ENCODE measurements at places on chromosomes 12 and 14.

DNA sequence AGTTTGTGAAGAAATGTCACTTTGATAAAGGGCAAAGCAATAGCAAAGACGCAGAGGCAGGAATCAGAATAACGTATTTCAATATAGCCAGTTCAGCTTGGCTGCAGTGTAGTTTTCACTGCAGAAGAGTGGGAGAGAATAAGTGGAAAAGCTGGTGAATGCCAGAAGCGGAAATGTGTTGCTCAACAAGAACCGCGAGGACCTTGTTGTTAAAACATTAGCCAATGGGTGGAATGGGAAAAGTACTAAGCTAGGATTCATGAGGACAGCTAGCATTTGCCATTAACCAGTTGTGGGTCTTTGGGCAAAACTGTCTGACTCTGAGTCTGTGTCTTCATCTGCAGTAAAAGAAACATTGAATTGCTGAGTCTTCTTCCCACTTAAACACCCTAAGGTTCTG lies 292.9 kb upstream of the GRIP1 start:
- no peak for DNase-seq

- peak; percentile 27 for DNase-seq
These were observed 82.8 kb upstream of the PLEKHG7 start for GRCh38 chr12:92619730-92620684.

- no peak for DNase-seq
These were observed 56.8 kb upstream of the LRRK2 start for GRCh38 chr12:40168001-40168400.

DNA sequence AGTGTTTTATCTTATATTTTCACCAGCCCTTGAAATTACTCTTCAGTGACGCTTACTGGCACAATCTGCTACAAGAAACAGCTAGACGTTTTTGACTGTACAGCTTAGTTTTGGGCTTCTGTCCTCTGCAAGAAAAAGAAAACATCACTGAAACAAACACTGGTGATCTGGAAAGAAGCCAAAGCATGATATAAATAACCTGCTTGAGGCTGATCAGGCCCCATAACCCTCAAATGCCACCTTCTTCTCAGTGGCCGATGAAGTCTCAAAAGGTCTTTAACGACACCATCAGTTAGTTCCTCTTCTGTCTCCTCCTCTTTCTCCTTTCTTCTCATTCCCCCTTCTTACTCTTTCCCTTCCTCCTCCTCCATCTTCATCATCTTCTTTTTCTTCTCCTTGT lies 942.3 kb upstream of the TMEM132C start:
- no peak for DNase-seq

DNA sequence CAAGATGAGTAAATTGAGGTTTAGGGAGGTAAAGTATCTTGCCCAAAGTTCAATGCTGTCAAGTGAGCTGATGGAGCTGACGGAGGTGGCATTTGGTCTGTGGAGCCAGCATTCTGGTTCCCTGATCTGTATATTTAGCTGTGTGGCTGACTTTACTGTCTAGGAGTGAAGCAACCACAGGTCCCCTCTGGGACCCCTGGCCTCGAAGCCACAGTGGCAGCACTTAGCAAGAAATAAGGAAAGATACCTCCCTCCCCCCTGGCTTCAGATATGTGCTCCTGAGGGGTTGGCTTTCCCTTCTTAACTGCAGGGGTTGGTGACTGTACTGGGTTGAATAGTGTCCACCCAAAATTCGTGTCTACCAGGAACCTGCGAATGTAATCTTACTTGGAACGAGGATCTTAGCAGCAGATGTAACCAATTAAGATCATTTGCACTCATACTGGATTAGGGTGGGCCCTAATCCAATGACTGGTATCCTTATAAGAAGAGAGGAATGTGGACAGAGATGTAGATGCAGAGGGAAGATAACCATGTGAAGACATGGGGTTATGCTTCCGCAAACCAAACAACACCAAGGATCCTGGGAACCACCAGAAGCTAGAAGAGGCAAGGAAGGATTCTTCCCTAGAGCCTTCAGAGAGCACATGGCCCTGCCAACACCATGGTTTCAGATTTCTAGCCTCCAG lies 2.0 kb upstream of the ACVR1B start:
- DNase-seq: no peak

GRCh38 chr14:104939666-104940410 lies 15.2 kb downstream of the PLD4 start:
- no peak for DNase-seq

DNA sequence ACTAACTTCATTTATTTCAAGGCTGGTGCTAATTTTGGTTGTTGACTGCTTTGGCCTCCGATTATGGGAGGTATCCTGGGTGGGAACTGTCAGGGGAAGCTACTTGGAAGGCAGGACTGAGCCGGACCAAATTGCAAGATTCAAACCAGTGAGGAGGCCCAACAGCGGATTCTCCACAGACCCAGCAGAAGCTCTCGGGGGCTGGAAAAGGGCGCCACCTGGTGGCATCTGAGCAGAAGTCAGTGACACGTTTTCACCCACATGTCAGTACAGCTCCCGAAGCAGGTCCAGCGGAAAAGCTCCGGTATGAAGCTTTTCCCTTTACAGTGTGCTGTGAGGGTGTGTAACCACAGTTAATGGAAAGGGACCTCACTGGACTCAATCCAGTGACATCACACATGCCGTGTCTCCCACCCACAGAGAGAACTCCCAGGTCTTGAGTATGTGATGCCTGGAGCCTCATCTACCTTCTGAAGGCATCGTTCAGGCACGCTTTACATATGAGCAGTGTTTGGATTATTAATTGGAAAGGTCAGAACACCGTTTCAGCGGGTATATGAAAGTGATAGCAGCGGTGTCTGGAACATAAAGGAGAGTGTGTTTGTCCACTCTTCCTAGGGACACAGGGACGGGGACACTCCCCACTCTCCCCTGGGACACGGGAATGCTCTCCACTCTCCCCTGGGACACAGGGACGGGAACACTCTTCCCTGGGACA lies 3.6 kb upstream of the P2RX2 start:
- DNase-seq: peak; percentile 93

DNA sequence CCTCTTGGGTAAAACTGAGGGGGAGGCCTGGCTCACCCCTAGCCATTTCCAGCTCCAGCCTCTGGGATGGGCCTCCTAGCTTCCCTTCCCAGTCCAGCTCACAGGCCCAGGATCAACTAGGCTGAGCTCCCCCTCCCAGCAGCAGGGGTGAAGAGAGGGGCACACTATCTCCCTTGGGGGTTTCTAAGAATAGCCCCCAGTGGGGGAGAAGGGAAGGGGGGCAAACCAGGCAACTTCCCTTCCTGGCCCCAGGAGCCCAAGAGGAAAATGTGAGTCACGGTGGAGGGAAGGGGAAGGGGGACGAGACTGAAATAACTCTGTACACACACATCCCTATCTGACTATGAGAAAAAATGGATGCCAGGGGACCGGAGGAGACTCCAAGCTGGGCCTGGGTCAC lies 9.0 kb downstream of the ADCY6 start:
- peak; percentile 85 for DNase-seq

DNA sequence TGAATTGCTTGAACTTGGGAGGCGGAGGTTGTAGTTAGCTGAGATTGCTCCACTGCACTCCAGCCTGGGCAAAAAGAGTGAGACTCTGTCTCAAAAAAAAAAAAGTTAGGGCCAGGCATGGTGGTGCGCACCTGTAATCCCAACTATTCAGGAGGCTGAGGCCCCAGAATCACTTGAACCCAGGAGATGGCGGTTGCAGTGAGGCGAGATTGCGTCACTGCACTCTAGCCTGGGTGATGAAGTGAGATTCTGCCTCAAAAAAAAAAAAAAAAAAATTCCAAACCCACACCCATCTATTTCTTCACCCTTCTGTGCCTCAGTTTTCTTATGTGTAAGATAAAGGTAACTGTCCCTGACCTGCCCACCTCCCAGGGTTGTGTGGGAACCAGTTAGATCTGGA lies 11.0 kb upstream of the MLXIP start:
- DNase-seq: no peak

DNA sequence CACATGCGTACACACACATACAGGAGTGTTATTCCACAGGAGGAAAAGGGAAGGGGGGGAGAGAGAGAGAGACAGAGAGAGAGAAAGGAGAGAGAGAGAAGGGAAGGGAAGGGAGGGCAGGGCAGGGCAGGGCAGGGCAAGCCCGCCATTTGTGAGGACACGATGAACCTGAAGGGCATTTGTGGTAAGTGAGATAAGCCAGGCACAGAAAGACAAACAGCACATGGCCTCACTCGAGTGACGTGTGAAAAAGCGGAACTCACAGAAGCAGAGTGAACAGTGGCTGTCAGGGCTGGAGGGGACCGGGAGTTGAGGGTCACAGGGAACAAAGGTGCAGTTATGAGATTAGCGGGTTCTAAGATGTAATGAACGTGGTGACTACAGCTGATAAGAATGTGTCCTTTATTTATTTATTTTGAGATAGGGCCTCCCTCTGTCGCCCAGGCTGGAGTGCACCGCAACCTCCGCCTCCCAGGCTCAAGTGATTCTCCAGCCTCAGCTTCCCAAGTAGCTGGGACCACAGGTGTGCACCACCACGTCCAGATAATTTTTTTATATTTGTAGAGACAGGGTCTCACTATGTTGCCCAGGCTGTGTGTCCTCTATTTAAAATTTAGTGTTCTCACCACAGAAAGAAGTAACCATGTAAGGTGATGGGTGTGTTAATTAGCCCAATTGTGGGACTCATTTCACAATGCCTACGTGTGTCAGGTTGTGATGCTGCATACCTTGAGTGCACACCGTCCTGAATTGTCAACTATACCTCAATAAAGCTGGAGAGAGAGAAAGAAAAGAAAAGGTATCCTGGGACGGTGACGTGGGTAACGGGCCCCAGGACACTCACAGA lies 18.7 kb upstream of the FBRSL1 start:
- no peak for DNase-seq

DNA sequence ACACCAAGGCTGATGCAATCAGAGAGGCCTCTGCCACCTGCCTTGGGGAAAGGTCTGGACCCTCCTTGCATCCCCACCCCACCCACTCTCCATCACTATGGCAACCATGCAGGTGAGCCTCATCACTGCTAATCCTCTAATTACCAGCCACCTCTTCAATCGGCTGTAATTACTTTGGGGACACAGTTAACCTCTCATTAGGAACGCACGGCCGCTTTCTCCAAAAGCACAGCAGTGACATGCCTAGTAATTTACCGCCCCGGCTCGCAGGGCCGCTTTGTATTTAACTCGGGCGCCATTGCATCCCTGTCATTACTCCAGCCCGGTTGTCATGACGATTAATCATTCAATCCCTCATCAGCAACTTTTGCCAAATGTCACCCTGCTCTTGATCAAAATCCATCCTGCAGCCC lies 36.3 kb upstream of the FAM222A start:
- no peak for DNase-seq

DNA sequence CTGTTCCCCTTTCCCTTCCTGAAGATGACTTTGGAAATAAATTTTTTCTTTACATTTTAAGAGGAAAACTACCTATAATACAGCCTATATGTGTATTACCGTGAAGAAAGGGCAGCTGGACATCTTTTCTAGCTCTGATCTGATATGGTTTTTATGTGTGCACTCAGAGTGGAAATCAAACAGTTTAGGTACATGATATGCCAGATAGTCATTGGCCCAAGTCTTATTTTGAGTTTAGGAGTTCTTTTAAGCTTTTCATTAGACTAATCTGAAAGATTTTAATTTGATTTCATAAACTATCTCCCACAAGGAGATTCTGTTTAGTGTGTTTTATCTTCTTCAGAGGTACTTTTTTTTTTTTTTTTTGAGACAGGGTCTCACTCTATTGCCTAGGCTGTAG lies 48.8 kb downstream of the KIAA0586 start:
- DNase-seq: no peak

DNA sequence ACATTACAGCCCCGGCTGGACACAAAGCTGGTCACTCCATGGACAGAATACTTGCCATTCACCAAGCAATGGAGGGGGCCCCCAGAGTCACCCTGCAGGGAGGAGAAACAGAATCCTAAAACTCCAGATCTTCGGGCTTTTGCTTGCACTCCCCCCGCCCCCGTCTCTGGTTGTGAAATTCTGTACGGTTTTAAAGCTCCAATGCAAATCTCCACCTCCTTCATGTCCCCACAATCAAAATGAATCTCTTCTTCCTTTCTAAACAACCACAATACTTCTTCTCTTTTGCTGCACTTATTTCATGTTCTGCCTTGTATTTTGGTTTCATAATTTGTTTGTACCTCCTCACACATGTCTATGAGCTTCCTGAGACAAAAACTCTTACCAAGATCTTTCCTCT lies 5.8 kb upstream of the BIN2 start:
- no peak for DNase-seq

- no peak for DNase-seq
These were observed 40.4 kb upstream of the GTF2A1 start for GRCh38 chr14:81261176-81261575.

- DNase-seq: peak; percentile 97
These were observed 221.5 kb upstream of the HMGA2 start for GRCh38 chr12:65602610-65603295.

GRCh38 chr14:32426586-32427388 lies 97.7 kb downstream of the AKAP6 start:
- peak; percentile 18 for DNase-seq

DNA sequence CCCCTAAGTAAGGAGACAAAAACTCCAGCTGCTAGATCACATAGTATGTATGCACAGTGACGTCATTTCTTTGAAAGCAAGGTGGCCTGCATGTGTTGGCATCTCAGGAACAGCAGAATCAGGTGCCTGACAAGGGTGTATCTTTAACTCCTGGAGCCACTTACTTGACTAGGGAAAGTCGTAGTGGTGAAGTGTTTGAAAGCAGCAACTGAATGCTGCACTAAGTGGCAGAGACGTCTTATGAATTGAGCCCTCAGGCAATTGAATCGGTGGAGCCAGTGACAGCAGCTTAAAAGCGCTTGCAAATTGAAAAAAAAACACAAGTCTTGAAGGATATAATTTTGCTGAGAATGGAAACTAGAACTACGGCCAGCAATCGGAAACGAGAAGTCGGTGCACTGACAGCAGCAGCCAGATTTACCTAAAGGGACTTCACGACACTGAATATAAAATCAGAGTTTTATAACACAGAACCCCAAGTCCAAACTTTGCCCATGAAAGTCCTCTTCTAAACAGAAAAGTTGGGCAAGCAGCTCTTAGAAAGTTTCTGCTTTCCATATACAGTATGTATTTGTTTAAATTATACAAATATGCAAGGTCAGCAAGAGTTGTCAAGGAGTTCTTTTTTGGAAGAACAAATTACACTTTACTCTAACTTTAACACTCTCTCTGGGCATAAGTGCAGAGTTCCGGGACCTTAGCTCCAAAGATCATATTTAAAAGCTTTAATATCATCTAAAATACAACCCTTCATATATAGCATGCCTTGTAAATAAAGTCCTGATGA lies 1.1 kb downstream of the IGF1 start:
- DNase-seq: peak; percentile 3

DNA sequence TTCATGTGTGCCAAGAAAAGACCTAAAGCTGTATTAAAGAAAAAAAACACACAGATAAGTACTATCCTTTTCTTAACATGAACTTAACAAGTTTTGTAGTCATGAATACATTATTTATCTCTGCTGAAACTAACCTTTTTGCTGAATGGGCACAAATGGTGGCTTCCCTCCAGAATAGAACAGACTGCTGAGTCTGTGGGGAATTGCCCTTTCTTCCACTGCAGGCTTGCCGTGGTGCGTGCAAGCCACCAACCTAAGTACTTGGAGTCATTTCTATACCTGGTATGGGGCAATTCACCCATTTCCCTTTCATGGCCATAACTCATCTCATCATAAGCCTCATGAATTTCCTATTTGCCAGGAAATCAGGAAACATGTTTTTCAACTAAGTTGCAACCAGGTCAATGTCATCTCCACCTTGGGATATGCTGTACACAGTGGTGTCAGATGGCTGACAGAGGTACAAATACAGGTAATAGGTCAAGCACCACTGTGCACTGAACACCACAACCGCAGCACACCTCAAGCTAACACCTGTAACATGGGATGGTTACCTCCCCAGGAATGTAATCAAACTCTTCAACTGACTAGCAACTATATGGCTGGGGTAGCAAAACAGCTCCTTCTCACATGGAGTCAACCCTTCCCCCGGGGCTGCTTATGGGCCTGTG lies 49.9 kb downstream of the CATSPERB start:
- DNase-seq: no peak

Measured in dermis blood vessel endothelial cell (primary cell).